ENCODE measurements at places on chromosomes 5 and 9.
A peak's percentile ranks its signal among the peaks of the same experiment; 100 is the strongest.

DNA sequence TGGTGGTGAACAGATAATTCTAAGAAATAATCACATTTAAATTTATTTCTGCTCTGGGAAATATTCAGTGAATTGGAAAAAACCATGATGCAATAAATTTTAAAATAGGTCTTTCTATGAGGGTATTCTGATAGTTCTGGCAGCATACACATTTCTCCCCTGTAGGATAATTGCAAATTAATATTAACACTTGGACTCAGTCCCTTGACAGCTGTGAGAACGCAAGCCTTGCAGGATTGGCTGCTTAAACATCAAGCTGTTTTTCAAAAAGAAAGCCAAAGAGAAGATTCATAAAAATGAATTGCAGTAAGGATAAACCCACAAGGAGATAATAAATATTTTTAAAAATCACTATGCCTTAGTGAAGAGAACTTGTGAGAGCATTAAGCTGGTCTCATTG is 180.0 kb downstream of the MTRR start:
- H3K27ac ChIP-seq, result no peak overlapping the region
- no peaks in the 10 kb centered on the region for H3K36me3 ChIP-seq
- no peaks in the 10 kb centered on the region for H3K4me1 ChIP-seq
- H3K4me3 ChIP-seq, result no peak overlapping the region
- H3K27me3 ChIP-seq, result no peaks in the 10 kb centered on the region

- no peaks in the 10 kb centered on the region for H3K27me3 ChIP-seq
- H3K36me3 ChIP-seq, result no peaks in the 10 kb centered on the region
- H3K4me1 ChIP-seq, result no peaks in the 10 kb centered on the region
Observed at GRCh38 chr5:5705010-5705409, 282.5 kb downstream of the ICE1 start.

DNA sequence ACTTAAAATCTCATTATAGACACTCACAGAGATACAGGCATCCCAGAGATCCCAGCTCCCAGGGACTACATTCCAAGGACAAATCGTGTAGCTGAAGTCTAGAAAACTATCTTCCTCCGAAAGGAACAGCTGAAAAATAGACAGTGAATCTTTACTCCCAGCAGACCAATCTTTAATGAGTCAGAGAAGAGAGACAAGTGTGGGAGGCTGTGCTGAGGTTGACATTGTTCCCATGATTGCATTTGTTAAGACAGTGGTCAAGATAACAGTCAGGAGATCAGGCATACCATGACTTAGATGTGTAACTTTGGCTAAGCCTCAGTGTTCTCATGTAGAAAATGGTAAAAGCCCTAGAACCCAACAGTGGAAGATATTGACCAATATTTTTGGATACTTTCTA is 120.7 kb downstream of the PAPPA start:
- H3K27me3 ChIP-seq, result peaks cover 21% of the 10 kb centered on the region
- no peak for DNase-seq
- H3K27ac ChIP-seq, result no peak overlapping the region
- H3K4me1 ChIP-seq, result no peaks in the 10 kb centered on the region

DNA sequence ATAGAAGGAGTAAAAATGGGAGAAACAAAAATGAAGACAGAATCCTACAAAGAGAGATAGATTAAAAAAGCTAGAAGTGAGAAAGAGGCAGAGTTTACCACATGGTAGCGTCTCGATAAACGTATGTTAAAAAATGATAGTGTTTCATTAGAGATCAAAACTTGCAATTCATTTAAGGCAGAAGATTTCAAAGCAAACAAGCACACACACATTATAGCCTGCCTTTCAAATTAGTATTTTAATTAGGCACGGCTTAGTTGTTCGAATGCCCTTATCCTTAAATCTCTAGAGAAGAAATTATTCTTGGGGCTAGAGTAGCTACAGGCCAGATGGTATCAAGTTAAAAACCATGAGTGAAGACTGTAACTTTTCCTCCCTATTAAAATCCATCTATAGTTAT is 6.0 kb downstream of the STOM start:
- peaks cover 25% of the 10 kb centered on the region for H3K4me1 ChIP-seq
- DNase-seq, result no peak
- H3K27me3 ChIP-seq, result no peaks in the 10 kb centered on the region
- no peak overlapping the region for H3K4me3 ChIP-seq
- H3K36me3 ChIP-seq, result no peaks in the 10 kb centered on the region

DNA sequence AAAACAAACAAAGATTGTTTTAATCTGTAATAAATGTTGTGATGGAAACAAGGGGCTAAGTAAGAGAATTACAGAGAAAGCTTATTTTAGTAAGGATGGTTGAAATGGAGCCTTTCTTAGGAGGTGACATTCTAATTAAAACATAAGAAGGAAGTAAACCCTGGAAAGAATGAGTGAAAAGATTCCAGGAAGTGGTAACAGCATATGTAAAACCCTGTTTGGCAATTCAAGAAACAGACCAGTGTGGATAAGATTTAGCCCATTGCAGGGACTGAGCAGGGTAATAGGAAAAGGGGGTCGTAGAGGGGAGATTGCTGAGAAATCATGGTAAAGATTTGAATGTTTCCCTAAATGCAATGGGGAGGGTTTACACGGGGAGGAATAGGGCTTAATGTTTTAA is 21.6 kb upstream of the PIP5K1B start:
- no peaks in the 10 kb centered on the region for H3K27me3 ChIP-seq
- H3K36me3 ChIP-seq, result no peaks in the 10 kb centered on the region
- no peak for DNase-seq

GRCh38 chr5:147404706-147405105 is 105.2 kb downstream of the DPYSL3 start:
- no peak overlapping the region for H3K27ac ChIP-seq
- H3K4me1 ChIP-seq, result peaks cover 12% of the 10 kb centered on the region
- H3K36me3 ChIP-seq, result peaks cover 14% of the 10 kb centered on the region
- no peak for DNase-seq

GRCh38 chr9:117335837-117336433 is 78.9 kb downstream of the ASTN2 start:
- no peaks in the 10 kb centered on the region for H3K36me3 ChIP-seq
- no peak overlapping the region for H3K4me3 ChIP-seq
- H3K27ac ChIP-seq, result no peak overlapping the region
- no peaks in the 10 kb centered on the region for H3K4me1 ChIP-seq

DNA sequence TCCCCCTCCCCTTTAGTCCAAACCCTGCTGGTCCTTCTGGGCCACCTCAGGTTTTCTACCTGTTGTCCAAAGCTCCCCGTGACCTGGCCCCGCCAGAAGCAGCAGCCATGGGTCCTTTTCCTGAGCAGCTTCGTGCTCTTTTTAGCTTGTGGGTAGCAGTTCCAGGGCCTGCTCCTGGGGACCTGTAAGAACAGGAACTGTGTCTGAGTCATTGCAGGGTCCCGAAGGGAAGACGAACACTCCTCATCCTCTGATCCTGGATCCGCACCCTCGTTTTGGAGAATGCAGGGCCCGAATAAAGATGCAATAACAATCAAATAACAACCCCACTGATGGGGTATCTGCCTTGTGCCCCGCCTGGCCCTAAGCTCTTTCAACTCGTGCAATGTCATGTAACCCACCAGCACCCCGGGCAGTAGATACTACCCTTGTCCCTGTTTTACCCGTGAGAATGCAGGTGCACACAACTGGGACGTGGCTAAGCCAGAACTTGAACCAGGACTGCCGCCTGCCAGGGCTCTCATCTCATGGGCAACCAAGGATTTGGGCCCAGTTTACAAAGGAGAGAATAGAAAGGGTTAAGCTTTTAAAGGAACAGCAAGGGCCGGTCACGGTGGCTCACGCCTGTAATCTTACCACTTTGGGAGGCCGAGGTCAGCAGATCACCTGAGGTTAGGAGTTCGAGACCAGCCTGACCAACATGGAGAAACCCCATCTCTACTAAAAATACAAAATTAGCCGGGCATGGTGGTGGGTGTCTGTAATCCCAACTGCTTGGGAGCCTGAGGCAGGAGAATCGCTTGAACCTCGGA is 33.2 kb downstream of the NEK6 start:
- H3K4me1 ChIP-seq, result peaks cover 8% of the 10 kb centered on the region
- DNase-seq, result no peak
- no peak overlapping the region for H3K27ac ChIP-seq
- H3K36me3 ChIP-seq, result peaks cover 28% of the 10 kb centered on the region

- DNase-seq, result no peak
- peaks cover 17% of the 10 kb centered on the region for H3K4me1 ChIP-seq
- H3K4me3 ChIP-seq, result no peak overlapping the region
- no peaks in the 10 kb centered on the region for H3K36me3 ChIP-seq
- H3K27ac ChIP-seq, result no peak overlapping the region
Observed at GRCh38 chr9:38112049-38112448, 43.0 kb upstream of the SHB start.

- no peak for DNase-seq
- H3K27me3 ChIP-seq, result no peaks in the 10 kb centered on the region
- no peak overlapping the region for H3K27ac ChIP-seq
- no peaks in the 10 kb centered on the region for H3K4me1 ChIP-seq
Observed at GRCh38 chr5:110169461-110169860, 479.7 kb downstream of the MAN2A1 start.

DNA sequence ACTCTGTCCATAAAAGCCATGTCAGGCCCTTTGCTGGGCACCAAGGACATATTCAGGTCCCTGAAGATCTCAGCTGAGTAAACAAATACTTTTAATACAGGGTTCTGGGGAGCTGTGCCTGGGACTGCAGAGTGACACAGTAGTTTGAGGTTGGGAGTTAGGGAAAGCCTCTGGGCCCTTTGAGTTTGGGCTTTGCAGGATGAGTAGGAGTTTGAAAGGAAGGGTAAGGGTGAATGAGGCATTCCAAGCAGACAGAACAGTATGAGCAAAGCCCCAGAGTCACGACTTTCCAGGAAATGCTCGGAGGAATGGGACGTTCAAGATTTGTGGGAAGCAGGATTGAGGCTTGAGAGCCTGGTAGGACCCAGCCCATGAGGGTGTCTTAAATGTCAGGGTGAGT is 13.3 kb downstream of the CRB2 start:
- H3K36me3 ChIP-seq, result no peaks in the 10 kb centered on the region
- H3K27me3 ChIP-seq, result peaks cover 42% of the 10 kb centered on the region
- H3K27ac ChIP-seq, result no peak overlapping the region
- no peak overlapping the region for H3K4me3 ChIP-seq
- H3K4me1 ChIP-seq, result peaks cover 8% of the 10 kb centered on the region
- DNase-seq, result no peak

DNA sequence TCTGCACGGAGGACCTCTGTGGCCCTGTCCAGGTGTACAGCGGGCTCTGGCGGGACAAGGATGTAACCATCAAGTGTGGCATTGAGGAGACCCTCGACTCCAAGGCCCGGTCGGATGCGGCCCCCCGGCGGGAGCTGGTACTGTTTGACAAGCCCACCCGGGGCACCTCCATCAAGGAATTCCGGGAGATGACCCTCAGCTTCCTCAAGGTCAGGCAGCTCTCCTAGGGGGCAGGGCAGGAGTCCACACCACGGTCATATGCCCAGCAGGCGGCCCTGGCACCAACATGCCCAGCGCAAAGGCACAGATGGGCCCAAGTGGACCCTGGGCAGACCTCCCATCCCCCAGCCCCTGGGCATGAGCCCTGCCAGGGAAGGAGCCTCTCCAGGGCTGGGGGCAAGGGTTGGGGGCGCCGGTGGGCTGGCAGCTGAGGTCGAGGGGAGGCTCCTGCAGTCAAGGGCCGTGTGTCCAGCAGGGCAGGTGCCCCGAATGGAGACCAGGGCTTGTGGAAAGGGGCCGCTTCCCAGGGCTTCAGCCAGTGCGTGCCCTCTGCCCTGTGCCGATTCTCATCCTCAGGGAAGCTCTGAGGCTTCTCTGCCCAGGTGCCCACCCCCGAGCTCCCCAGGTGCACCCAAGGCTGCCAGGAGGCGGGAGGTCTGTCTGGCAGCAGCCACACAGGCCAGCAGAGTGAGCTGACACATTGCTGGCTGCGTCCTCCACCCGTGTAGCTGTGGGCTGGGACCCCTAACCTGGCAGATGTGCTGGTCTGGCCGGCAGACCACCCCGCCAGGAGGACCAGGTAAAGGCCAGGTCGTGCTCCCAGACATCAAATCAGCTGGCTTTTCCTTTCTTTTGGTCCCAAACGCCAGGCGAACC is 10.0 kb downstream of the DIPK1B start:
- no peak overlapping the region for H3K27ac ChIP-seq
- DNase-seq, result no peak
- no peak overlapping the region for H3K4me3 ChIP-seq
- H3K36me3 ChIP-seq, result peaks cover 59% of the 10 kb centered on the region

GRCh38 chr5:68176802-68177479 is 38.6 kb upstream of the PIK3R1 start:
- H3K27me3 ChIP-seq, result no peaks in the 10 kb centered on the region
- H3K27ac ChIP-seq, result no peak overlapping the region
- no peak overlapping the region for H3K4me3 ChIP-seq
- no peak for DNase-seq
- peaks cover 9% of the 10 kb centered on the region for H3K4me1 ChIP-seq

- no peaks in the 10 kb centered on the region for H3K36me3 ChIP-seq
- DNase-seq, result peak; percentile 82
- peak overlapping the region; percentile 18 for H3K27ac ChIP-seq
Observed at GRCh38 chr9:95261890-95262289, 55.6 kb downstream of the FANCC start.

DNA sequence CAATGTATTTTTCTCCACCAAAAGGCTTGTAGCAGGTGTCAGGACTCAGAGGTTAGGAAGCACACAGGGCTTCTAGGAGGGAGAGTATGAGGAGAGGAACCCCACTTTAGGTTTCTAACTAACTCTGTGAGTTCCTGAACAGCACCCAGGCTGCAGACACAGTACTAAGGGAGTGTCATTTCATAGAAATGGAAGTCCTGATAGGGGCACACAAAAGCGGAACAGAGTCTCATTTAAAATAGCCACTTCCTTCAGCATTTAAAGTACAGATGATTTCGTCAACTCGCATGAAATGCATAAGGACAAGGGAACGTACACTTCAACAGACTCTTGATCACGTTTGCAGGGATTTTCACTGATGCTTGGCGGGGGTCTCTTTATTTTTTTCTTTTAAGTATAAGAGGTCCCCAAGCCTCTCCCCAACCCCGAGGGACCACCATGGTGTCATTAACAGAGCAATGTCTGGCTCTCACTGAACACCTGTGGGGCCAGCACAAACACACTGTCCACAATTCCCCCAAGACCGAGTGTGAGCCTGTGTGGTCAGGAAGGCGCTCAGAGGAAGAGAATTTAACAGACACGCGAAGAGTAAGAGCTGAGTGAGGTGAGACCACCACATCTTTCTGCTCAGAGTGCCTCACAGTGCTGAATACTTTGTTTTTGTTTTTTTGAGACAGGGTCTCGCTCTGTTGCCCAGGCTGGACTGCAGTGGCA is 82.3 kb downstream of the SECISBP2 start:
- no peaks in the 10 kb centered on the region for H3K27me3 ChIP-seq
- no peaks in the 10 kb centered on the region for H3K4me1 ChIP-seq
- no peak for DNase-seq
- H3K27ac ChIP-seq, result no peak overlapping the region
- no peak overlapping the region for H3K4me3 ChIP-seq
- peaks cover 52% of the 10 kb centered on the region for H3K36me3 ChIP-seq

GRCh38 chr9:2297771-2298170 is 282.6 kb downstream of the SMARCA2 start:
- no peak overlapping the region for H3K27ac ChIP-seq
- H3K4me1 ChIP-seq, result no peaks in the 10 kb centered on the region
- H3K36me3 ChIP-seq, result no peaks in the 10 kb centered on the region
- no peak overlapping the region for H3K4me3 ChIP-seq
- H3K27me3 ChIP-seq, result no peaks in the 10 kb centered on the region
